ENCODE measurements at places on chromosomes 5 and 9.

- no peak for DNase-seq
Observed at GRCh38 chr5:126446498-126447224, 23.5 kb downstream of the GRAMD2B start.

- DNase-seq = peak; percentile 88
Observed at GRCh38 chr9:83197591-83197990, 134.6 kb upstream of the RASEF start.

DNA sequence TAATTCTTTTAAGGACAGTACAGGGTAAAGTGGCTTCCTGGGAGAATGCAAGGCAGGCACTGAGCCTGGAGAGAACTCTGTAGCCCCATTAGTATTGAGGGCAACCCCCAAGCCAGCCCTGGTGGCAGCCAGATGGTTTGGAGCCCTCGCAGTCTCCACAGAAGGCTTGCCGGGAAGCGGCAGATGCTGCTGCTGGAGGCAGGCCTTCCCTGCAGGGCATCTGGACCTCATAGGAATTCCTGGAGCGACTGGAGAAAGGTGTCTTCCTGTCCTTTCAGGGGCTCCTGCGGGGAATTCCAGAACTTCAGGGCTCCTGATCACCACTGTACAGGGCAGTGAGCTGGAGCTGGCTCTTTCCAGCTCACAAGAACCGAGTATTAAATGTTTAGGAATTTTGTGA lies 167.5 kb downstream of the INSYN2B start:
- DNase-seq = peak; percentile 63

DNA sequence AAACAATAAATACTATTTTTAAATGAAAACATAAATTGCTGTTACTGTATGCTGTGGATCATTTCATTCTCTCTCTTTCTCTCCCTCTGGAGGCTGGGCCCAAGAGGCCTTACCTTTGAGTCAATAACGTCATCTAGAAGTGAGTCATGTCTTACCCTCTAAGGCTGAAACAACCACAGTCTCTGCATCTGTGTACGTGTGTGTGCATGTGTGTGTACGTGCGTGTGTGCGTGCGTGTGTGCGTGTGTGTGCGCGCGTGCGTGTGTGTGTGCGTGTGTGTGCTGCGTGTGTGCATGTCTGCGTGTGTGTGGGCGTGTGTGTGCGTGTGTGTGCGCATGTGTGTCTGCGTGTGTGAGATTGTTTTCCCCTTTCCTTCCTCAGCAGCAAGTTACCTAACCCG lies 13.6 kb upstream of the IL17B start:
- no peak for DNase-seq

- DNase-seq = no peak
Observed at GRCh38 chr9:136563646-136564325, 17.9 kb upstream of the NOTCH1 start.

DNA sequence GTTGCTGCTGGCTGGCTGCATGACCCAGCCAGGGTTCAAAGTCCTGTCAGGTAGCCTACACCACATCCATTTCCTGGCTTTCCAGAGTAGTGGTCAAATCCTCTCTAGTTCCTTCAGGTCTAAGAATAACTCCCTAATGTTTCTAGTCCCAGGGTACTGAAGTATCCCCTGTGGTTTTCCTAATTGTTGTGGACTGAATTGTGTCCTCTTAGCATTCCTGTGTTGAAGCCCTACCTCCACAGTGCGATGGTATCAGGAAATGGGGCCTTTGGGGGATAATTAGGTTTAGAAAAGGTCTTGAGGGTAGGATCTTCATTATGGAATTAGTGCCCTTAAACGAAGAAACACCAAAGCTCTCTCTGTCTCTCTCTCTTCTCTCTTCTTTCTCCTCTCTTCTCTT lies 191.8 kb upstream of the CCNG1 start:
- DNase-seq = no peak

GRCh38 chr5:26691486-26691885 lies 346.9 kb downstream of the CDH9 start:
- DNase-seq = no peak

- no peak for DNase-seq
Observed at GRCh38 chr5:41277476-41278245, 64.3 kb upstream of the C6 start.

- DNase-seq = no peak
Observed at GRCh38 chr5:55903121-55903701, 52.1 kb downstream of the IL31RA start.

- DNase-seq = no peak
Observed at GRCh38 chr9:32573821-32574220, 862 bp upstream of the NDUFB6 start.

DNA sequence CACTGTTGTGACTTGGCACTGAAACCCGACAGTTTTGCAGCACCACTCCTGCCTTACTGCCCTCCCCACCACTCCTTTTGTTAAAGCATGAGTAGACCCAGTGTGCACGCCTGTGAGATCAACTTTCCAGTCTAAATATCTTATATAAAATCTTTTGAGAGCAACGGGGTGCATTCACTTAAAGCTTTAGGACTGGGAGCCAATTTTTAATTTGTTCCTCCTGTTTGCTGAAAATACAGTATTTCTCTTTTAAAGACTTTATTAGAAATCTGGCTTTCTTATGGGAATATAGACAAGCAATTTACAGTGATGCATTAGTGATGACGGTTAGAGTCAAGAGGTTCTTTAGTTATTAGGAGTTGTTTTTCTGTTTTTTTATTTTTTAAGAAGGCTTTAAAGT lies 397.5 kb downstream of the TMEM167A start:
- DNase-seq = no peak

- DNase-seq = no peak
Observed at GRCh38 chr5:168401226-168401625, 85.0 kb upstream of the RARS1 start.

DNA sequence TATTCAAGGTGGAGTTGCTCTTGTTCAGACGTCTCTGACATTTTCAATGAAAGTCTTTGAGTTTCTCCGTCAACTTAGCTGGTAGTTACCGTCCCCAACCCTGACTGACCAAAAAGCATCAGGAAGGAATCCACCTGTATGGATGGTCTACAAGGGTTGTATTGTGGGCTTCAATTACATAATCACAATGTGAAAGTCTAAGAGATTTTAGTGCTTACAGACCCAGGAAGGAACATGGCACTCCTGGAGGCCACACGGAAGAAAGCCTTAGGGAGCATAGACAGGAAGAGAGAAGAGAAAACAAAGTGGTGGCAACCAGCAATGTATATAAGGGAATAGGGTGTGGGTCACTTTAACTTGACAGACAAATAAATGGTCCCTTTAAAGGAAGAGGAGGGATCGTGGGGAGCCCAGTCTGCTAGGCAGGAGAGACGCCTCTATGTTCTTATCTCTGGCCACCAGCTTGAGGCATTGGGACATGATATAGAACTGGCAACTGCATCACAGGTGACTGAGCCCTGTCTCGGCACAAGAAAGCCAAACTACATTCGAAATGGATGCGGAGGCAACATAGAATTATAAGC lies 80.4 kb downstream of the ALDH7A1 start:
- DNase-seq = no peak

DNA sequence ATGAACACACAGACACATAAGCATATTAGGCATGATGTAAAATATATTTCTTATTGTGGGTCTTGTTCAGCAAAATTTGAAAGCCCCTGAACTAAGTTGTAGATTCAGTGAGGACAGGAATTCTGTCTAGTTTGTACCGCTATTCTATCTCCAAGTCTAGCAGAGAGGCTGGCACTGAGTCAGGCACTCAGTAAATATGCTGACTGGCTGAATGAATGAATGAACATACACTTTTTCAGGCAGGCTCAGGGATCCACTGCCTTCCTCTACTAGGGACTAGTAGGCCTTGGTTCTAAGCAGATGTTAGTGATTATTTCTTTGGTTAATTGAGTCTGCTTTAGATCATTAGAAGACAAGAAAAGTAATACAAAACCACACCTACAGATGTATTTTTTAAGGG lies 157.5 kb downstream of the ZSWIM6 start:
- DNase-seq = no peak

GRCh38 chr5:135279328-135279727 lies 119.7 kb downstream of the MACROH2A1 start:
- no peak for DNase-seq

DNA sequence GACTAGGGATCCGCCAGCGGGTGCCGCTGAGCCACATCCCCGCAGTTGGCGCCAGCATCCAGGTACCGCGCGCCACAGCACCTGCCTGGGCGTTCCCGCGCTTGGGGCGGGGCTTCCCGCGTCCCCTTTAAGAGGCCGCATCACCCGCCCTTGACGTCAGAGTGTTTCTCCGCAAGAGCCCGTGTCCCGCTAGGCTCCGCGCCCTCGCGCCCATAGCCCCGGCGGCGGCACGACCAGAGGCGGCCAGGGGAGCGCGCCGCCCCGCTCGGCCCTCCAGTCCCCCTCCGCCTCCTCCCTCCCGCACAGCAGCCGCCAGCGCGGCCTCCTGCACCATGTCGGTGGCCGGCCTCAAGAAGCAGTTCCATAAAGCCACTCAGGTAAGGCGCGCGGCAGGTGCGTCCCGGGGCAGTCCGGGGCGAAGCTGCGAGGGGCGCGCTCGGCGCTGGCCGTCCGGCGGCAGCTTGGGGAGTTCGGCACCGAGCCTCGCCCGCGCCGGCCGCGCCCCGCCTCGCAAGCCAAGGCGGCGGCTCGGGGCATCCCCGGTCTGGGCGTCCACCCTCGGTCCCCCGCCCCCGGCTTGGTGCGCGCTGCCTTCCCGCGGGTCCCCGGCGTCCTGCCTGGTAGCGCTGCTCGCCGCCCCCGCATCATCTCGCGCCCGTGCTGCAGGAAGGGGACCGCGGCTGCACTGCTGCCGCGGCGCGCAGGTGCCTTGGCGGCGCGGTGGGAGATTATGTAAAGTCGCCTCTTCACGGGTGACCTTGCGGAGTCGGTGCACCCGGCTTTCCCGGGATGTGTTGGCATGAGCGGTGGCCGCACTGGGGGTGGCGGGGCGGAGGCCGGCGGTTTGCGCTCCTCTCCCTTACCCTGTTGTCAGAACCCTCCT lies at the start of gene SH3GL2:
Gene SH3GL2 (plus strand): TSS at position 156 of the 883 bp plus-strand sequence.
- DNase-seq = peak; percentile 73

GRCh38 chr9:16687678-16688369 lies 182.6 kb downstream of the BNC2 start:
- DNase-seq = no peak

GRCh38 chr9:131105952-131106351 lies 9.6 kb downstream of the AIF1L start:
- no peak for DNase-seq

- no peak for DNase-seq
Observed at GRCh38 chr5:5424736-5425135, 2.3 kb downstream of the ICE1 start.

GRCh38 chr5:7419846-7420245 lies 23.9 kb downstream of the ADCY2 start:
- DNase-seq = no peak

GRCh38 chr9:16809912-16810610 lies 60.4 kb downstream of the BNC2 start:
- DNase-seq = no peak

DNA sequence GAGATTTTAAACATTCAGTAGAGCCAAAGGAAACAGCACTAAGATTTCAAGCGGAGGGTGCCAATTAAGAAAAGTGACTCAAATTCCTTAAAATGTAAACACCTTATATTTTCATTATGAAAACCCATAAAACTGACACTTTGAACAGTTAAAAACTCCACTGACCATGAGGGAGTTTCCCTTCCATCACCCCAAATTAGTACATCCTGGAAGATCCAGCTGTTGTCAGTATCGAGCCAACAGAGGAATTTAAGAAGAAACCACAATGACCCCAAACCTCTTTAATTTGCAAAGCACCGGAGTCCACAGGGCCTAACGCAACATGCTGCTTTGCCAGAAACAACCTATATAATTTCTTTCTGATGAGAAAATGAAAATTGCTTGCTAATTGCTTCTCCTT lies 41.3 kb downstream of the ROR2 start:
- DNase-seq = no peak

DNA sequence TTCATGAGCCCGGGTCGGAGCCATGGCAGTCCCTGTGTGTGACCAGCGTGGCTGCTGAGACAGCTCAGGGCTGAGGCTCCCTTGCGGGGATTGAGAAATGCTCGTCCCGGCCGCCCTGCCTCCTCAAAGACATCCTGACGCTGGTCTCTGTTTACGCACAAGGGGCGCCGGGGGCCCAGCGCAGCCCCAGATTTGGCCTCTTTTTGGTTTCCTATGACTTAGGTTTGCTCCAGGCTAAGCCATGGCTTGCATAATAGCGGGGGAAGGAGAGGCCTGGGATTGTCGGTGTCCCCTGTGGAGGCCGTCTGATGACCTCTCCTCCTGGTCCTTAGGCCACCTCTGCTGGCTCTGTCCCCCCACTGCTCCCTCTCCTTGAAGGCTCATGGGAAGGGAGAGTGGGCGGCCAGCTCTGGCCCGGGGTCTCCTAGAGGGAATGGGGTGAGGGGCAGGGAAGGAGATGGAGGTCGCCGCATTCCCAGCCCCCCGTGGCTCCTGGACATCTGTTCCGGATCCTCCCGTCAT lies 3.5 kb downstream of the LAMC3 start:
- DNase-seq = no peak
